ENCODE measurements at places on chromosomes 2 and 18.
A peak's percentile ranks its signal among the peaks of the same experiment; 100 is the strongest.

DNA sequence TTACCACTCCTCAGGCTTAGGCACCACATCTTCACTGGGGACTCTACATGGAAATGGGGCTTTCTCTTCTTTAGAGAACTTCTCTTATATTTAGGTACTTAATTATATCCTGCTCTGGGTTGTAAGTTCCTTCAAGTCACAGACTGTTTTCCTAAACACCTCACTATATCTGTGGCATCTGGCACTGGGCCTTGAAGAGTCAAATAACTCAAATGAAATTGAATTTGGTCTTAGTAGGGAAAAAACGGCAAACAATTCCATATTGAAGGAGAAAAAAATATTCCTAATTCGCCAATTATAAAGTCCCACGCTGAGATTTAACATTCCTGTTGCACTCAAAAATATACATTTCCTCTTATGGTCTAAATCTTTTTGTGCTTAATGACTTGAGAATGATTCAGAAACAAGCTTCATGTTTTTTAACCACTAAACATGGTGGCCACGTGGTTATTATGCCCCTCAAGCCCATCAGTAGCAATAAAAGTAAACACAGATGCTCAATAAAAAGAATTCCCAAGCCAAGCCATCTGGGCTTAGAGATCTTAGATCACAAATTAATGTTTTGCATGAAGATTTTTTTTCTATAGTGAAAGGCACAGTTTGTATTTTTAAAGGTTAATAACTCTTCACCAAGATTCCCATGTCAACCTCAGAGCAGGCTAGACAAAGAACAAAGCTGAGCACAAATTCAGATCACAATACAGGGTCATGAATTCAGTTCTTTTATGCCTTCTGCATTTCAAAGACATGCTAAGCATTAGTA is 105.5 kb upstream of the SYT4 start:
- DNase-seq, result no peak

- DNase-seq, result no peak
Measured at GRCh38 chr18:57436965-57437333, 1.8 kb downstream of the ONECUT2 start.

- peak; percentile 69 for DNase-seq
Measured at GRCh38 chr2:218979846-218980734, 4.9 kb downstream of the FEV start.

DNA sequence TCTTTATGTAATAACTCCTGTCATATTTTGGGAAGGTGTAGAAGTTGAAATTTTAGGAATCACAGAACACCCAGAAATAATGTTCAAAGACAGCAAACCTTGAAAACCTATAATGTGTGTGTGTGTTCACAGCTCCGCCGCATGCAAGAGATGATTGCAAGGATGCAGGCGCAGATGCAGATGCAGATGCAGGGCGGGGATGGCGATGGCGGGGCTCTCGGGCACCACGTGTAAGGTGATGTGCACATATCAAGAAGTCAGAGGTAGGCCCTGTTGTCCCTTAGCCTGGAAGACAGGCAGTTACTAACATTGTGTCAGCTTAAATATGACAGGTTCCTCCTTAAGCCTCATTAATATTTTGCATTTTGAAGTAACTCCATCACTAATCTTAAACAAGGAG is 6.1 kb upstream of the FARP2 start:
- no peak for DNase-seq

DNA sequence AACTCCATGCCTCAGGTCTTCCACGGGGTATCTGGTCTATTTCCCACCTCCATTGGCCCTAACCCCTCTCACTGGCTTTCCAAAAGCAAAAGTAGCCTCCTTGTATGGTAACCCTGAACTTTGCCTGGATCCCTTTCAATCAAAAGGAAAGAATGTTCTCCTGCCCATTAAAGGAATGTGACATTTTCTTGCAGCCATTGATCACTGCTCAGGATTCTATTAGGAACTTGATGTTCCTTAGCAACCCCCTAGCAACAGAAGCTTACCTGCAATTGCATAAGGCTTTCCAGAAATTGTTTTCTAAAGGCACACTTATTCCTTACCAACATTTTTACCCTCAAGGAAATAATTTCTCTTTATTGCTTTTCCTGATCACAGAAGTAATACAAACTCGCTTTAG is 91.4 kb upstream of the AGAP1 start:
- DNase-seq, result no peak

DNA sequence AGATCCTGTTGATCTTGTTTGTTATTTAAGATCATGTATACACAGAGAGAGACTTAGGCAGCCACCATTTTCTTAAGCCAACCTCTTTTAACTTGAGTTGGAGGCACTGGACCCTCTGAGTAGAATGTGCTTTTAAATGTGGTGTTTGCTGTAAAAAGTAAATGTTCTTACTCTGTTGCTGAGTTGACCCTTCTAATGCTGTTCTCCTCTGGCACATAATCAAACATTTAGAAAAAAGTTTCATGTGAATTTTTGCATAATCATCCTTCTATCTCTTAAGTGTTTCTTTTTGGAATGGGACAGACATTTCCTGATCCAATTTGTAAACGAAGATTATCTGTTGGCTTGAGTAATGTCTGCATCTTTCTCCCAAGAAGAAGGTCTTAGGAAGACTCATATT is 255.1 kb upstream of the ETAA1 start:
- DNase-seq, result no peak

GRCh38 chr2:128693743-128694029 is 375.0 kb upstream of the HS6ST1 start:
- no peak for DNase-seq

GRCh38 chr2:70024284-70024683 is 62.9 kb upstream of the ASPRV1 start:
- DNase-seq, result no peak

- DNase-seq, result peak; percentile 46
Measured at GRCh38 chr2:50143822-50144575, 887.9 kb downstream of the NRXN1 start.

DNA sequence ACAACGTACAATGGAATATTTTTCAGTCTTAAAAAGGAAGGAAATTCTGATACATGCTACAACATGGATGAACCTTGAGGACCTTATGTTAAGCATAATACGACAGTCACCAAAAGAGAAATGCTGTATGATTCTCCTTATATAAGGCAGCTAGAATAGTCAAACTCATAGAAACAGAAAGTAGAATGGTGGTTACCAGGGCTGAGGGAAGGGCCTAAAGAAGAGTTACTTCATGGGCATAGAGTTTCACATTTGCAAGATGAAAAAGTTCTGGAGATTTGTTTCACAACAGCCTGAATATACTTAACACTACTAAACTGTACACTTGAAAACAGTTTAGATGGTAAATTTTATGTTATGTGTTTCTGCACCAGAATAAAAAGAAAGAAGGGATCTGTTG is 113.3 kb downstream of the GALNT1 start:
- DNase-seq, result peak; percentile 85

- DNase-seq, result no peak
Measured at GRCh38 chr2:119218478-119219064, 5.1 kb upstream of the STEAP3 start.

- peak; percentile 34 for DNase-seq
Measured at GRCh38 chr2:85516653-85517389, 22.1 kb upstream of the MAT2A start.

DNA sequence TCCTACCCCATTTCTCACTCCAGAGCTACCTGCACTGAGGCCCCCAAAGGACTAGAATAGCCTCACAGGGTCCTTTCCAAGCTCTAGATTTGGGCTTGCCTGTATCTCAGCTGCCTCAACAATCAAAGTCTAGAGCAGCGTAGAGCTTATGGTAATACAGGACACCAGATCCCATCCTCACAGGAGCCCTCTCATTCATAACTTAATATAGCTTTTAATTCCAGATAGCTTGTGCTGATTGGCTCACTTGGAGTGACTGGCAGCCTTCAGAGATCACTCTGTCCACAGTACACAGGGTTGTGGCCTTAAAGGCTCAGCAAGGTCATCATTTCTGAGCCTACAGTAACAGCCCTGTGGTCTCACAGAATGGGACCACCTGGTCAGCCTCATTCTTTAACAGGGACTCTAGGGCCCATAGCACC is 51.4 kb downstream of the ZFP36L2 start:
- DNase-seq, result no peak

DNA sequence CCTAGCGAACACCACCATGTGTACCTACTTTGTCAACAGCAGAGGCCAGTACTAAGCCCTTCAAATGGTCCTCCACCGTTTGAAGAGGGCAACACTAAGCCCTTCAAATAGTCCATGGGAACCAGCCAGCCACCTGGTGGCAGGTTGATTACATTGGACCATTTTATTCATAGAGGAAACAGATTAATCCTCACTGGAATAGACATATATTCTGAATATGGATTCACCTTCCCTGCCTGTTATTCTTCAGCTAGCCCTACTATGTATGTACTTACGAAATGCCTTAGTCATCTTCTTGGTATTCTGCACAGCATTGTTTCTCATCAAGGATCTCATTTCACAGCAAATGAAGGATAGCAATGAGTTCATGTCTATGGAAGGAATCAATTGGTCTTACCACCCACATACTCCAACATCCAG is 10.0 kb upstream of the ZNF396 start:
- DNase-seq, result no peak

DNA sequence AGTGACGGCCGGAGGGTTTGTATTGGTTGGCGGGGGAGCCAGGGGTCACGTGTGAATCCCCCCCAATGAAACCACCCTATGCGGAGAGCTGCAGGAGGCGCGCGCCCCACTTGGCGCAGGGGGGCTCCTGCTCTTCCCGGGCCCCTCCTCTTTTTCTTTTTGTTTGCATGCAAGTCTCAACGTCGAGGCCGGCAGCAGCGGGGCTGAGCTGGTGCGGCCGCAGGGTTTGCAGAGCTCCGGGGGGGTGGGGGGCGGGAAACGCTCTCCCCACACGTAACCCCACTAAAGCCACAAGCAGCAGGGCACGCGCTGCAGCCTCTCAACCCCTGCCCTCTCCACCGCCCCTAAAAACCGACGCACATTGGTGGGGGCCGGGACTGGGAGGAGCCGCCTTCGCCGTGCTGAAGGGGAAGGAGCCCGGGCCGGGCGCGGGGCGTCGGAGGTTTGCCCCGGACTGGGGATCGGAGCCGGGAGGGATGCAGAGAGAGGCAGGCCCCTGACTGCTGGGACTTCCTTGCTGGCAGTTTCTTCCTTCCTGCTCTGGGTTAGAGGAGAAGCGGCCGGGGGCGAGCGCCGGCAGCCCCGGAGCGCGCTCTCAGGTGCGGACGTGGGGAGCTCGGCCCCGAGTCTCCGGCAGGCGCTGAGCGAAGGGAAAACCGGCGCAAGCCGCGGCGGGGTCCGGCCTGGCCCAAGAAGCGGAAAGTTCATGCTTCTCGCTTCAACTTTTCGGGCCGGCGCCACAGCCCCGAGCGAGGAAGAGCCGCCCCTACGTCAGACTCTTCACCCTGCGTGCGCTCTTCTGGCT is 864 bp downstream of the LBH start:
- no peak for DNase-seq

- no peak for DNase-seq
Measured at GRCh38 chr2:188196343-188197008, 95.2 kb upstream of the GULP1 start.

GRCh38 chr2:120238728-120239487 is 13.7 kb upstream of the RALB start:
- no peak for DNase-seq

- DNase-seq, result no peak
Measured at GRCh38 chr2:174606336-174606735, 8.7 kb upstream of the WIPF1 start.

DNA sequence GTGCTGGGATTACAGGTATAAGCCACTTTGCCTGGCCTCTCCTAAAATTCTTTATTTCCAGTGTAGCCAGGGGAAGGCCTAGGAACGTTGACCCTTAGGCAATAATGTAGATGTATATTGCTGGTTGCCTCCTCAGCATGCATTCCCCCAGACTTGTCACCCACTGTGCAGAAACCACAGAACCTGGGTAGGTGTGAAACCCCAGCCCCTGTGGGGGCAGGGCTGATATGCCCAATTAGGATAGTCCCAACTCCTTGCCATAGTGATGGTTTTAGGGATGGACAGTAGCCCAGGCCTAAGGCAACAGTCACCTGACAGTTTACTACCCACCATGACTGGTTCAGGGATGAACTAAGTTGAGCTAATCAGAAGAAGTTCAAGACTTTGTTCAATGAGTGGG is 57.7 kb downstream of the TMEM247 start:
- no peak for DNase-seq

DNA sequence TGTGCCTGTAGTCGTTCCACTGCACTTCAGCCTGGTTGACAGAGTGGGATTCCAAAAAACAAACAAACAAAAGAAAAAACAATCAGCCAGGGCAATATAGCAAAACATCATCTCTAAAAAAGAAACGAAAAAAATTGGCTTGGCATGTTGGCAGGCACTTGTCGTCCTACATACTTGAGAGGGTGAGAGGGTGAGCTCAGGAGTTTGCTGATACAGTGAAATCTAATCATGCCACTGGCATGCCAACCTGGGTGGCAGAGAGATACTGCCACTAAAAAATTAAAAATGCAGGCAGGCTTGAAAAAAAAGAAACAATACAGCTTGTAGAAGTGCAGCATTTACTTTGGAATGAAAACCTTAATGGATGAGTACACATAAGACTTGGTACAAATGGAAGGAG is 282.9 kb upstream of the RGPD4 start:
- DNase-seq, result no peak

GRCh38 chr2:160384791-160385190 is 108.8 kb downstream of the RBMS1 start:
- DNase-seq, result no peak

- no peak for DNase-seq
Measured at GRCh38 chr18:49030138-49030537, 79.4 kb upstream of the SMAD7 start.

- peak; percentile 97 for DNase-seq
Measured at GRCh38 chr2:172285010-172285621, 142.3 kb upstream of the ITGA6 start.

DNA sequence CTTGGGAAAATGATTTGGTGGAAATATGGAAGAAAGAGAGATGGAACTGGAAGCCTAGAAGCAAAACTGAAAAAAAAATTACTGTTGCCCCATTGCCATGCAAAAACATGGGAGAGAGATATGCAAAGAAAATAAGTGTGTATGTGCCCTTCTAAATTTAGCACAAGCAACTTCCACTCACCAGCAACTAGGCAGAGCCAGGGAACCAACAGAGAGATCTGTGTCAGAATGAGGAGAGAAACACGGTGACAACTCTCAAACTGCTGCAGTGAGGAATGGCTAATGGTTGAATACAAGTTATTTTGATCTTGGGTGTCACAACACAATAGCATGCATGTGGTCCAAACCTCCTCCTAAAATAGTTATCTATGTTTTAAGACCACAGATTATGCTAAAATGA is 10.9 kb downstream of the DSC2 start:
- no peak for DNase-seq

DNA sequence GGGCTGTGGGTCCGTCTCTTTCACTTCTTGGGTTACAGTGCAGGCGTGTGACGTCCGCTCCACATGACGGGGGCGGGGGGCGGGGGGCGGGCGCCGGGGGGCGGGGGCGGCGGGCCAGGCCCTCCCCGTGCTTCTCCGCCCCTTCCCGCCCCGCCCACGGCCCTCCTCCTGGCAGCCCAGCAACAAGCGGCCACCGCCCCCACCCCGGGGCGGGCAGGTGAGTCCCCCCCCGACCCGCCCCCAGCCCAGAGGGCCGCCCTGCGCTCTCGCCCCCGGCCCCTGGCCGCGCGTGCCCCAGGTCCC is 3.6 kb downstream of the ZNF516 start:
- DNase-seq, result peak; percentile 53

- DNase-seq, result no peak
Measured at GRCh38 chr18:32326450-32327308, 136.8 kb downstream of the MEP1B start.
